MCF 10A (cell line): ENCODE measurements at places on chromosomes 6 and 20. TPM values are rescaled to one million over a fixed set of nuclear protein-coding genes. Genes with fewer than 3 reads are reported as not detected.

GRCh38 chr20:41776421-41776820 lies 158.2 kb upstream of the CHD6 start:
- no peaks in the 10 kb centered on the region for H3K4me1 ChIP-seq
- H3K27ac ChIP-seq: no peak overlapping the region
- no peaks in the 10 kb centered on the region for H3K36me3 ChIP-seq
- no peaks in the 10 kb centered on the region for H3K27me3 ChIP-seq
- no peak overlapping the region for H3K4me3 ChIP-seq

ARFGEF3 gene
- total RNA-seq: 3.4 and 7.0 TPM in 2 replicates

GRCh38 chr6:81714684-81715083 lies 37.8 kb downstream of the TENT5A start:
- H3K27ac ChIP-seq: no peak overlapping the region
- H3K4me3 ChIP-seq: no peak overlapping the region
- H3K4me1 ChIP-seq: no peaks in the 10 kb centered on the region
- no peaks in the 10 kb centered on the region for H3K36me3 ChIP-seq
- no peaks in the 10 kb centered on the region for H3K27me3 ChIP-seq

DNA sequence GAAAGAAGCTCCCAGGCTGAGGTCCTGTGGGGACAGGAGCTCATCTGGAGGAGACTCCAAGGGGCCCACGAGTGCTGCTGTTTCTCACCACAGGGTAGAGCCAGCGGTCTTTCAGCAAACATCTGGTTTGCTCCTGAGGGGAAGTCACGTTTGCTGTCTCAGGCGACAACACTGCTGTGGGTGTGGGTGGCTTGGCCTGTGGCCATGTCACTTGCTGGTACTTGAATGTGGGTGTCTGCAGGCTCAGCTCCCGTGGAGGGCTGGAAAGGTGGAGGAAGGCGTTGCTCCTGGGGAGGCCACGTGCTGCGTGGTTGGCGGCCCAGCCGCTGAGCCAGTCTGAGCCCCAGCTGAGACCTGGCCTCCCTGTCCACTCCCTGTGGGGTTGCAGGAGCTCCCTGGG lies 52.8 kb upstream of the MPC1 start:
- no peak overlapping the region for H3K4me3 ChIP-seq
- no peaks in the 10 kb centered on the region for H3K4me1 ChIP-seq

GLP1R gene
- total RNA-seq: not detected in 2 replicates

DNA sequence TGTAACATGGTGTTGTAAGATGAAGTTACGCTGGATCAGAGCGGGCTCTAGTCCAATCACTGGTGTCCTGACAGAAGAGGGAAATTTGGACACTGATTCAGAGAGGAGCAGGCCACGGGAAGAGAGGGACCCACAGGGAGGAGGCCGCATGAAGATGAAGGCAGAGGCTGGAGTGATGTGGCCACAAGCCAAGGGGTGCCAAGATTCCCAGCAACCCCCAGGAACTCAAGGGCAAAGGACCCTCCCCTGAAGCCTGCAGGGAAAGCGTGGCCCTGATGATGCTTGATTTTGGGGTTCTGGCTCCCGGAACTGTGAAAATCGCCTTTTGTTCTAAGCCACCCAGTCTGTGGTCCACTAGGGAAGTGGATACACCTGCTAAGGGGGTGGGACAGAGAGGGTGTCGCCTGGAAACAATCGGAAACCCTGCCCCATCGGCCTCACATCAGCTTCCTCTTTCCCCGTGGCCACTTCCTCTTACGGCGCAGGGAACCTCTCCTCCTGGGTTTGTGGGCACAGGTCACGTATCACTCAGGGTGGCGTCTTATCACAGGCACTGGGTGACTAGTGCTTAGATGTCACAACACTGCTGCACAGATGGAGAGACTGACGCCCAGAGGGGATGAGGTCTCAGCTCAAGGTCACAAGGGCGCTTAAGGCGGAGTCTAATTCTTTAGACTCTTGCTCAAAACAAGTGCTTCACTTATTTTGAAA lies 58.0 kb downstream of the SULF2 start:
- no peaks in the 10 kb centered on the region for H3K27me3 ChIP-seq
- H3K27ac ChIP-seq: no peak overlapping the region
- no peak for DNase-seq
- H3K36me3 ChIP-seq: peaks cover 78% of the 10 kb centered on the region
- H3K4me3 ChIP-seq: no peak overlapping the region
- no peaks in the 10 kb centered on the region for H3K4me1 ChIP-seq

DNA sequence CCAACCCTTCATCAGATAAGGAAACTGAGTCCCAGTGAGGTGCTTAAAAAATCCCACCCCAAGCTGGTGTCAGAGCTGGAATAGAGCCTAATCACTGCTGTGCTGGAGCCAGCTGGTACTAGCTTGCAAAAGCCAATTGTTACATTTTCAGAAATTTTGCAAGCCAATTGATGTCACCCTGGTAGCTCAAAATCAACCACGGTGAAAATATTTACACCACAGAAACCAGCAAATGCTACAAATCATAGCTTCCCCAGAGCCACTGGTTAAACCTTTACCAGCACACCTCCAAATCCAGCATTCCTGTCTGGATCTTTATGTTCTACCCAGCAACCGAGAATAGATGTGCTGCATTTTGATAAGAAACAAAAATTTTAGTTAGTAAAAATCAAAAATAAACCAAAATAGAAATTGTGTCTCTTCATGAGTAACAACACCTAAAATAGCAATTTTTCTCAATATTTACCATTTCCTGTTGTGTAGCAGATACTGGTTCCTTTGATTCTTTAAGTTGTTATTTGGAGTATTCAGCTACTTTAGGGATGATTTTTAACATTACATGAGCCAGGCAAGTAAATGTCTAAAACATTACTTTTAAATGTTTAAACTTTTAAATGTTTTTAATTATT lies 7.2 kb upstream of the LCA5 start:
- H3K27ac ChIP-seq: peak overlapping the region; percentile 95
- no peaks in the 10 kb centered on the region for H3K27me3 ChIP-seq
- H3K4me1 ChIP-seq: peaks cover 8% of the 10 kb centered on the region
- peak overlapping the region; percentile 51 for H3K4me3 ChIP-seq

ZNF334 gene
- total RNA-seq: not detected in 2 replicates

- H3K27ac ChIP-seq: no peak overlapping the region
- no peak for DNase-seq
- no peaks in the 10 kb centered on the region for H3K36me3 ChIP-seq
- H3K4me1 ChIP-seq: no peaks in the 10 kb centered on the region
Measured at GRCh38 chr20:58718729-58719128, 26.1 kb downstream of the NPEPL1 start.

- no peaks in the 10 kb centered on the region for H3K36me3 ChIP-seq
- DNase-seq: peak; percentile 42
- H3K27me3 ChIP-seq: no peaks in the 10 kb centered on the region
- H3K27ac ChIP-seq: peak overlapping the region; percentile 39
- no peak overlapping the region for H3K4me3 ChIP-seq
Measured at GRCh38 chr6:46453216-46453615, 38.0 kb downstream of the RCAN2 start.

DNA sequence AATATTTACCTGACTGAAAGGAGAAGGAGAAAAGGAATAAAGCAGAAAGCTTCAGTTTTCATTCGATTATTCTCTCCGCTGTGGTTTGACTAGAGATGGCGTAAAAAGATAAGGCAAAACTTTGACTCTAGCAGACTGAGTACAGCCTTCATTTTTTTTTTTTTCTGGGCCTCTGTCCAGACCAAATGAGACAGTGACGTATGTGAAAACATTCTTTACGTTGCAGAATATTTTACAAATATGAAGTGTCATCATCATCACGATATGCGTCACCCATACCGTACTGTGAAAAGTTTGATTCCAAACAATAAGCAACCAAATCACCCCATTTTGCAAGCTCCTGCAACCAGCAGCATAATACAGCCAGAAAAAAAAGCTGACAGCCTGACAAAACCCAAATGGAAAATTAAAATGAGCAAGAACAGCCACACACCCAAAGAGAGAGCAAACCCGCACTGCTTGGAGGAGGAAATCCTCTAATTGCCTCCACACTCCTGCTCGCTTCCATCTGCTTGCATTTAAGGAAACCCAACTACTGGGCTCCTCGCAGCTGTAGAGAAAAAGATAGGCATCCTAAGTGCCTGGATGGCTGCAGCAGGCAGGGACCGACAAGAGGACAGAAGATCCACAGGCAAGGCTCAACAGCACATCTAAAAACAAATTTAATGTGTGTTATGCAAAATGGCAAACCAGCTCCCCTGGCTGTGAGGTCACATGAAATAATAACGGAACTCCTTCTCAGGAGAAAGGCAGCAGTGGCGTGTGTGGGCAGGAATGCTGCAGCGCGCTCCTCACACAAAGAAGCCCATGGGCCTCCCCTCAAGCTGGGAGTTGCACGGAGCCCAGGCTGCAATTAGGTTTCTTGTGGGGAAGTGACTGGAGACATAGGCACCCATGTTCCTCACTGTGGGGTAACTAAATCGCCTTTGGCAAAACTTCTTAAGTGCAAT lies 113.1 kb downstream of the FYN start:
- no peaks in the 10 kb centered on the region for H3K4me1 ChIP-seq
- no peak overlapping the region for H3K4me3 ChIP-seq

DNA sequence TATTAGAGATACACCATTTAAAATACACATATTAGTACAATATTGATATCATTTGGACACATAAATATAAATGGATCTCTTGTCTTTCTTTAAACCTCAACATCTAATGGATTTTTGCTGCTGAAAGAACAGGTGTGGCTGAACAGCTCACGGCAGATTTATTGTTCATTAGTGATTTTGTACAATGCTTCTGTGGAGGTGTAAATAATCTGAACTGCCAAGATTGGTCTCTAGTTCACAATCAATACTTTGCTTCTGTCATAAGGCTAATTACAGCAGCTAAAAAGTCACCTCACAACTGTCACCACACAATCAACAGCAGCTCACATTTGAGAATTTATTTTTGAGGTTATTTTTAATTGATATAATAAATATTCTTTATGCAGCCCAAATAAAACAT lies 162.0 kb upstream of the SIM1 start:
- no peak for DNase-seq
- H3K36me3 ChIP-seq: peaks cover 40% of the 10 kb centered on the region
- H3K27ac ChIP-seq: no peak overlapping the region

- H3K36me3 ChIP-seq: no peaks in the 10 kb centered on the region
- no peak for DNase-seq
- H3K4me1 ChIP-seq: no peaks in the 10 kb centered on the region
- no peak overlapping the region for H3K4me3 ChIP-seq
Measured at GRCh38 chr6:107753778-107754177, 70.3 kb downstream of the SCML4 start.

TCFL5 gene
- 10.8 and 12.8 TPM in 2 replicates for total RNA-seq

NKX2-4 gene
- not detected in 2 replicates for total RNA-seq

CCN2 gene
- 10.9 and 49.4 TPM in 2 replicates for total RNA-seq

ME1 gene
- total RNA-seq: 16.7 and 17.8 TPM in 2 replicates

NRN1 gene
- not detected in 2 replicates for total RNA-seq

RAMACL gene
- 5.3 and 5.8 TPM in 2 replicates for total RNA-seq

GRCh38 chr6:73969971-73970970 lies 274.3 kb downstream of the CD109 start:
- H3K36me3 ChIP-seq: no peaks in the 10 kb centered on the region
- H3K27me3 ChIP-seq: no peaks in the 10 kb centered on the region
- H3K4me1 ChIP-seq: no peaks in the 10 kb centered on the region
- H3K4me3 ChIP-seq: no peak overlapping the region
- H3K27ac ChIP-seq: peak overlapping the region; percentile 42

GRCh38 chr6:70166088-70166958 lies 136.6 kb downstream of the COL9A1 start:
- peaks cover 100% of the 10 kb centered on the region for H3K27me3 ChIP-seq
- H3K36me3 ChIP-seq: no peaks in the 10 kb centered on the region
- no peaks in the 10 kb centered on the region for H3K4me1 ChIP-seq
- no peak overlapping the region for H3K4me3 ChIP-seq
- no peak overlapping the region for H3K27ac ChIP-seq

GABRR1 gene
- not detected in 2 replicates for total RNA-seq

OR2H1 gene
- not detected in 2 replicates for total RNA-seq

GRCh38 chr6:804771-805170 lies 111.8 kb upstream of the EXOC2 start:
- no peak for DNase-seq
- no peaks in the 10 kb centered on the region for H3K4me1 ChIP-seq
- no peaks in the 10 kb centered on the region for H3K27me3 ChIP-seq
- H3K27ac ChIP-seq: no peak overlapping the region

DNA sequence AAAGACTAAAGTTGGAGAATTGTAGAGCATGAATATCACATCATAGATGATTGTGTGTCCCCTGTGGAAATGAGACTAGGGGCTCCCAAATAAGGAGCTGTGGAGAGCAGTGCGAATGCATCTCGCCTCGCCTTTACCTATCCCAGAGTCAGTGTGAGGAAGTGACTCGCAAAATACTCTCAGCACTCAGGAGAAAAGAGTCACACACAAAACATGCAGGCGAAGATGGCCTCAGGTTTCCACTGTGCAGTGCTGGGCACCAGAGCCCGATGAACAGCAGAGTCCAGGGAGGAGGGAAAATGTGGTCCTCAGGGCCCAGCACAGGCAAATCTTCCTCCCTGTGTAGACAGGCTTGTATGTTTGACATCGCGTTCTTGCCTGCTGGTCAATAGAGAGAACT lies 126.5 kb upstream of the AFDN start:
- H3K4me1 ChIP-seq: no peaks in the 10 kb centered on the region
- DNase-seq: peak; percentile 9
- no peaks in the 10 kb centered on the region for H3K36me3 ChIP-seq
- H3K27ac ChIP-seq: no peak overlapping the region

DNA sequence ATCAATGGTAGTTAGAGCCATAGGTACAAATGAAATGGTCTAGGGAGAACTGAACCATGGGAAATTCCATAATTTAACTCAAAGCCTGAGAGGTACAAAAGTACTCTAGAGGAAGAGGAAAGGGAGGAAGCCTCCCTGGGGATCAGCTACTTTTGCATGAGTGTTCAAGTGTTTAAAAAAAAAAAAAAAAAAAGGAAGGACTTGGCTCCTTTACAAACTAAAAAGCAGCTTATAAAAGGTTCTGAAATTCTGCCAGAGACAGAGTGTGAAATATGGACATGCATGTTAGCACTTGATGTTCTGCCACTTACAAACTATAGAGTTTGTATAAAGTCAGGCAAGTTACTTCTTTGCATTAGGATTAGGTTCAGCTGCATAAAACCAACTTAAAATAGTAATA lies 290.0 kb downstream of the TBC1D7 start:
- peak; percentile 31 for DNase-seq
- no peak overlapping the region for H3K27ac ChIP-seq
- H3K4me3 ChIP-seq: no peak overlapping the region
- H3K4me1 ChIP-seq: no peaks in the 10 kb centered on the region
- no peaks in the 10 kb centered on the region for H3K36me3 ChIP-seq
- no peaks in the 10 kb centered on the region for H3K27me3 ChIP-seq

GRCh38 chr6:40845553-40845952 lies 193.5 kb downstream of the UNC5CL start:
- H3K27ac ChIP-seq: no peak overlapping the region
- peaks cover 61% of the 10 kb centered on the region for H3K27me3 ChIP-seq
- no peaks in the 10 kb centered on the region for H3K36me3 ChIP-seq
- no peak overlapping the region for H3K4me3 ChIP-seq
- H3K4me1 ChIP-seq: no peaks in the 10 kb centered on the region

B3GAT2 gene
- not detected in 2 replicates for total RNA-seq

DNA sequence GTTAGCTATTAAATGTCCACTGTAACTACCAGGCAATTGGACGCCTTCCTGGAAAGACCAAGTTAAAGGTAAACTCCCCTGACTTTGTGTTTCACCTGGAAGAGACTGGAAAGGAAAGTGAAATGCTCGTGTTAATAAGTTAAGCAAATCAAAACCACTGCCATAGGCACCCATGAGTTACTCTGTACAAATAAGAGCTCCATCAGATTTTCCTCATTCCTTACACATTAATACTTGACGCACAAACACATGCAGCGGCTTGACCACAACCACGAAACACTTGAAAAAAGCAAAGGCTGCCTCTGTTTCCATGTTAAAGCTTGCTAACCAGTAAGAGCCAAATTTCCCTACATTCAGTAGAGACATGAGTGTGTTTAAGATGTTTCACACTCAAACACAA lies 19.8 kb downstream of the GCM1 start:
- H3K36me3 ChIP-seq: no peaks in the 10 kb centered on the region
- H3K4me3 ChIP-seq: no peak overlapping the region
- no peak for DNase-seq
- peaks cover 6% of the 10 kb centered on the region for H3K4me1 ChIP-seq
- no peaks in the 10 kb centered on the region for H3K27me3 ChIP-seq
